Globus pallidus (tissue), 1 donor: ENCODE measurements at places on chromosomes 1 and 21.
A peak's percentile ranks its signal among the peaks of the same experiment; 100 is the strongest.

DNA sequence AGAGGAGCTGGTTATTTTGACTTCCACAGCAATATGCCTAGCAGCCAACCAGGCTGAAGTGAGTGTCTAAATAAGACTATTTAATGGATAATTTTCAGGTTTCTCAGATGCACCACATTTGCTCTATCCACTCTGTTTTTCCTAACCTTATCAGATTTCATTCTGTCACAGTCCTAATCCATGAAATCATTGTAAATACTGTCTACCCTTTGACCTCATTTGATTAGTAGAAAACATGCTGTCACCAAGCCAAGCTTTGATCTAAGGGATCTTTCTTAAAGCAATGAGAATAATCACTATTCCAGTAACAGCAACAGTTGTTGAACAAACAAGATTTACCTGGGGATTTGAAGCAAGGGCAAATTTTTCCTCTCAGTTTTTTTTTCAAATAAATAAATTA lies 595.6 kb downstream of the LTN1 start:
- DNase-seq, result no peak

DNA sequence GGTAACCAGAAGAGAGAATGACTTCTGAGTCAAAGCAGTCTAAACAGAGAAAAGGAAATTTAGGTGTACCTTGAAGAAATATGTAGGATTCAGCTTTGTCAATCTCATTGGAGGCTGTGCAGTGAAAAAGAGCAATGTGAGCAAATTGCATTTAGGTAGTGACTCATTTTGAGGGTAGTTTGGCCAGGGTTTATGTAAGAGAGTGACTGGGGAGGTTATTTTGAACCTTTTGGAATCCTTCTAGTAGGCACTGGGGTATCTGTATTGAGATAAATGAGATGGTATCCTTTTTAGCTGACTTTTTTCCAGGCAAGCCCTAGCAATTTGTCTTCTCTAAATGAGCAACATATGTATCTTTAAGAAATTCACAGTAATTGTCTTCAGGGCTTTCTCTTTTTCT lies 95.9 kb downstream of the DISP1 start:
- DNase-seq, result no peak

- no peak for DNase-seq
Measured at GRCh38 chr1:245213066-245213831, 58.5 kb downstream of the KIF26B start.

DNA sequence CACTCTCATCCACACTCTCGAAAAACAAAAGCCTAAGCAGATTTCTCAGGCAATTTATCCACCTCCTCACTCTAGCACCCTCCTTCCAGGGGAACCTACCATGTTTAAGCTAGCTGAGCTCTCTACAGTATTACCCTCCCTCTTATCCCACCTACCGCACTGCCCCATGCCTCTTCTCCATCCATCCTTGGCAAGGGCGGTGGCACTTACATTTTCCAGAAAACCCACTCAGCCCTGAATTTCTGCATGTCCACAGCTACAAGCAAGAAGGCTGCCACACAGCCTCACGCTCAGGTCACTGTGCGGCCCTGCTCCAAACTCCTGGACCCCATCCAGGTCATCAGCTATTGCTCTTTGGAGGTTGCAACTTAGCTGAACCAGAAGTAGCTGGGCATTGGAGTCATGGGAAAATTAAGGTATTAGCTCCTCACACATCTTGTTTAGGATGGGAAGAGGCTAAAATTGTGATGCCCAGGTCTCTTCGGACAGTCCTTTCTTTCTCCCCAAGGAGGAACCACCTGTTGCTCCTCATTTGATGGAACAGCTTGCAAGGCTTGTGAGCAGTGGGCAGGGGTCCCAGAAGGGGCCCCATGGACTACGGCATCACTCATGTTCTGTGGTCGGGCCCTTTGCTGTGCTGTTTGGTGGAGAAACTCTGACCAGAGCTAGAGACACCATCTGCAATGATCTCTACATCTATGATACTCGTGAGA lies 1.1 kb downstream of the KLHDC9 start:
- DNase-seq, result no peak

DNA sequence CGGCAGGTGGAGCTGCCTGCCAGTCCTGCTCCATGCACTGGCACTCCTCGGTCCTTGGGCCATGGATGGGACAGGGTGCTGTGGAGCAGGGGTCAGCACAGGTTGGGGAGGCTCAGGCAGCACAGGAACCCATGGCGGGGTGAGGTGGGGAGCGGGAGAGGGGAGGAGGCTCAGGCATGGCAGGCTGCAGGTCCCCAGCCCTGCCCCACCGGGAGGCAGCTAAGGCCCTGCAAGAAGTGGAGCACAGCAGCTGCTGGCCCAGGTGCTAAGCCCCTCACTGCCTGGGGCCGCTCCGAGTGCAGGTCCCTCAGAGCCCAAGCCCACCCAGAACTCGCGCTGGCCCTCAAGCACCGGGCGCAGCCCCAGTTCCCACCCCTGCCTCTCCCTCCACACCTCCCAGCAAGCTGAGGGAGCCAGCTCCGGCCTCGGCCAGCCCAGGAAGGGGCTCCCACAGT lies 691 bp upstream of the GBP5 start:
- DNase-seq, result no peak

- no peak for DNase-seq
Measured at GRCh38 chr1:24770881-24771280, 25.6 kb downstream of the CLIC4 start.

DNA sequence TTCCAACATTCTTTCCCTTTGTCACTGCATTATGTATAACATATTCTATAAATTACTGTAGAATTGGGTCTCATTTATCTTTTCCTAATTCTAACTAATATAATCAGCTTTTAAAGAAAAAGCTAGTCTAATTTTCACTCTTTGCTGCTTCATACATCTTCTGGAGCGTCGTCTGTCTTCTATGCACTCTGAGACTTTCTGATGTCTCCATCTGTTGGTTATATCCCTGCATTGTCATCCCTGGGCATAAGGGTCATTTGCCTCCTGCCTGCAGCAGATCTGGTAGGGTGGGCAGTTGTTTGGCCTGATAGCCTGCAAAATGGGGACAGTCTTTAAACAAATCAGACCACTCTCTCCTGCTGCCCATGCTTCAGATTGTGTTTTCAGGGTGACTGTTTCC lies 40.8 kb upstream of the DYNLT5 start:
- DNase-seq, result peak; percentile 22

GRCh38 chr1:234842726-234843641 lies 233.0 kb upstream of the IRF2BP2 start:
- DNase-seq, result no peak

DNA sequence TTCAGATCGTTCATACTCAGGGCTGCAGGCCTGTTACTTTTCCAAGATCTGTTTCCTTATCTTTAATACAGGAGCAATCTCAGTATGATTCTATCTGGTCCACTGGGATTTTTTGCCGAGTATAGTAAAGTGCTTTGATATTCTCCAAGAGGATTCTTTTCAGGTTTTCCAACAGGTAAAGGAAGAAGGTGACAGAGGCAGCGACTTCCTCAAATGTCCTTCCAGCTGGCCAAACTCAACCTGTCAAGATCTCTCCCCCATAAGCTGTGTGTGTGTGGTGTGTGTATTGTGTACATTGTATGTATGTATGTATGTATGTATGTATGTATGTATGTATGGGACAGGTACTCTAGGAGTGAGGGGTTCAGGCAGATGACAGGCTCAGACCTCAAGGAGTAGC lies 1.1 kb downstream of the AKR1A1 start:
- DNase-seq, result no peak

DNA sequence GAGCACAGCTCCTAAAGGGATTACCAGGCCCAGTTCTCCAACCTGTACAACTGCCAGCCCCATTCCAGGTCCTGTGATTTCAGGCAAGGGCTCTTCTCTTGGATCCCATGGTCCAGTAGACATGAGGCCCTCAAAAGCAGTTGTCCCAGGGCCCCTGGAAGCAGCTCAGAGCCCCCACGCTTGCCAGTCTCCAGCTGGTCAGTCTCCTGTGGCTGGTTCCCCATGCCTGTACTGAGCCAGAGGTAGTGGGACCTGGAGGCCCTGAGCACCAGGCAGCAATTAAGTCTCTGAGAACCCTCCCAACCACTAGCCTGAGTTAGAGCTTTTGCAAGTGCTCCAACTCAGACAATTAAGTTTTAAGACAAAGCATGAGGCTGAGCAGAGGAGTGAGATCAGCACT lies 36.9 kb downstream of the CDC42BPA start:
- DNase-seq, result no peak

GRCh38 chr1:74908131-74908530 lies 175.2 kb downstream of the TYW3 start:
- no peak for DNase-seq

- no peak for DNase-seq
Measured at GRCh38 chr21:42554251-42554961, 40.8 kb downstream of the SLC37A1 start.

DNA sequence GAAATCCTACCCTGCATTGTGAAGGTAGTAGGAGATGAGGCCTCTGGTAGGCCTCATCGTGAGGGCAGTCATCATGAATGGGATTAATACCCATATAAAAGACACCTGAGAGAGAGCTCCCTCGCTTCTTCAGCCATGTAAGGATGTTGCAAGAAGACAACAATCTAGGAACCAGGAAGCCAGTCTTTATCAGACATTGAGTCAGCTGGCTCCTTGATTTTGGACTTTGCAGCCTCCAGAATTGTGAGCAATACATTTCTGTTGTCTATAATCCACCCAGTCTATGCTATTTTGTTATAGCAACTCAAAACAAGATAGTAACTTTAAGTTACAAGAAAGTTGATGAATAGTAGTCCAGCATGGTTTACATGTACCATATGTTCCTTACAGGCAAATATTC lies 208.5 kb downstream of the KCNT2 start:
- DNase-seq, result no peak

DNA sequence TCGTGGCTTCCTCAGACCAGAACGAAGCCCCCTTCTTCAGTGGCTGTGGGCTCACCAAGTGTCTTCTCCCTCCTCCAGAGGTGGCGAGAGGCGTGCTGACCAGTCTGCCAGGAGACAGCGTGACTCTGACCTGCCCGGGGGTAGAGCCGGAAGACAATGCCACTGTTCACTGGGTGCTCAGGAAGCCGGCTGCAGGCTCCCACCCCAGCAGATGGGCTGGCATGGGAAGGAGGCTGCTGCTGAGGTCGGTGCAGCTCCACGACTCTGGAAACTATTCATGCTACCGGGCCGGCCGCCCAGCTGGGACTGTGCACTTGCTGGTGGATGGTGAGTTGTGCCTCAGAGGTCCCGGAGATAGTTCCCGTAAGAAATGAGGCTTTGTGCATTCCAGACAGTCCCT lies 24.0 kb downstream of the IL6R start:
- peak; percentile 71 for DNase-seq

DNA sequence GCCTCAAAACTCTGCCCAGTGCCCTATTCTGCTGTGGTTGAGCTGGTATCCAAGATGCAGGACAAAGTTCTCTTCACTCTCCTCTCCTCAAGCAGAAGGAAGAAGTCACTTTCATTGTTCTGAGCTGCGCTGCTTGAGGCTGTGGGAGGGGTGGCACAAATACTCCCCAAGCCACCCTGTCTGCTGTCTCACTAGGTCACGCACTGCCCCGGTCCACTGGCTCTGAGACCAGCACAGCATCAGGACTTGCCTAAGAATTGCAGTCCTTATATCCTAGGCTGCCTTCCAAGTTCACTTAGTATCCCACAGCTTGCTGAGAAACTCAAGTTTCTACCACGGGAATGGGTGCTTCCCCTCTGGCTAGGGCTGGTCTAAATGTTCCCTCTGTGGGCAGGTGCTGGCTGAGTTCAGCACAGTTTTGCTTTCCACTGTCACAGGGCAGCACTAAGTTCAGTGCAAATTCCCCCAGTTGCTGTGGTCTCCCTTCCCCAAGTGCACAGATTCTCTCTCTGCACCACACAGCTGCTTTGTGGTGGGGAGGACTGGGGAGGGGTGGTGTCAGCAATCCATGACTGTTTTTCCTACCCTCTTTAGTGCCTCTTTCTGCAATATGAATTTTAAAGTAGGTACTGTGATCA lies 32.4 kb downstream of the SLC9C2 start:
- no peak for DNase-seq

GRCh38 chr1:72485801-72486200 lies 203.5 kb upstream of the NEGR1 start:
- no peak for DNase-seq

- no peak for DNase-seq
Measured at GRCh38 chr1:243796016-243796415, 54.0 kb downstream of the AKT3 start.

GRCh38 chr1:31593770-31594632 lies 17.7 kb downstream of the TINAGL1 start:
- DNase-seq, result peak; percentile 35

DNA sequence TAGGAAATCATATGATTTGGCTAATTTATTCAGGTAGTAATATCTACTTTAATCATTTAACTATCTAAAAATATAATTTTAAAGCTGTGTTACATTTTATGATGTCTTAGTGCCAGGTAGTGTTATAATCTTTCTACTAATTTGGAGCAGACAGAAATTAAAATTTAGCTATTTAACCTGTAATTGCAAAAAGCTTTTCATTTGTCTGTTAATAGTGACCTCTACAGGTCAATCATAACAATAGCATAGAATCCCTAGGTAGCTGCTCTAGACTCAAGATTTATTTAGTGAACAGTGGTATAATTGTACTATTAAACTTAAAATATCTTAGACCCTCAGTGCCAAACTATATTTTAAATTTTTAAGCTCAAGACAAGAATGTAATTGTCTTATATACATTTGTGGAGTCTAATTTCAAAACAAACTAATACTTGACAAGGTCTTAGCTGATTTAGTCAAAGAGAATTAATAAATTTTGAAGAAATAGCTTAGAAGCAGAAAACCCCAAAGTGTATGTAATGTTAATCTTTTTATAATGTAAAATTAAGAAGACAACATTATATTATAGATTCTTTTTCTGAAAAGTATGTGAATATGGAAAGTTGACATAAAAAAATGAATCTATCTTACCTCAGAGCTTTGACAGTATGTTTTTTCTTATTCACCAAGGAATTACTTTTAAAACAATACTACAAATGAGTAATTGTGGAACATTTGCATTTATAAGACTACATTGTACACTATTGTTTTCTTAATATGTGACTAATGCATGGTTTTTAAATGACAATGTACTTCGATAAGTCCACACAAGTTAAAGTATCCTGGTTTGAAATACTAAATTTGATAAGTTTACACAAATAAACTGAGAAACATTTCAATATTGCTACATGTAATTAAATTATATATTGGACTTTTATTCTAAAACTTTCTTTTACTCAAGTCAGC lies 64.1 kb upstream of the RNPC3 start:
- peak; percentile 7 for DNase-seq

GRCh38 chr1:29812408-29813135 lies 576.2 kb downstream of the PTPRU start:
- DNase-seq, result no peak

GRCh38 chr1:67830928-67831830 lies 2.1 kb downstream of the GNG12 start:
- DNase-seq, result no peak

DNA sequence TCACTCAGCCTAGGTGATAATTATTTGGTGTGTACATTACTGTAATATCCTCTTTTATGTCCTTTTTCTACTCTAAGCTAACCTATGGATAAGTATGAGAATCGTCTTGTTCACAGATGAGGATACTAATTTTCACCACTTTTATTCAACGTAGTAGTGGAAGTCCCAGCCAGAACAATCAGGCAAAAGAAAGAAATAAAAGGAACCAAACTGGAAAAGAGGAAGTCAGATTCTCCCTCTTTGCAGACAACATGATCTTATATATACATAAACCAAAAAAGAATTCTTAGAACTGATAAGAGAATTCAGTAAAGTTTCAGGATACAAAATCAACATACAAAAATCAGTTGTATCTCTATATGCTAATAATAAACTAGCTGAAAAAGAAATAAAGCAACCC lies 12.6 kb upstream of the RGL1 start:
- no peak for DNase-seq
